ENCODE measurements at places on chromosomes 4 and X.

- no peak for DNase-seq
Observed at GRCh38 chrX:151896734-151897474, 15.8 kb upstream of the MAGEA4 start.

GRCh38 chrX:70452143-70452733, 7.6 kb downstream of the DLG3 start:
- peak; percentile 62 for DNase-seq

DNA sequence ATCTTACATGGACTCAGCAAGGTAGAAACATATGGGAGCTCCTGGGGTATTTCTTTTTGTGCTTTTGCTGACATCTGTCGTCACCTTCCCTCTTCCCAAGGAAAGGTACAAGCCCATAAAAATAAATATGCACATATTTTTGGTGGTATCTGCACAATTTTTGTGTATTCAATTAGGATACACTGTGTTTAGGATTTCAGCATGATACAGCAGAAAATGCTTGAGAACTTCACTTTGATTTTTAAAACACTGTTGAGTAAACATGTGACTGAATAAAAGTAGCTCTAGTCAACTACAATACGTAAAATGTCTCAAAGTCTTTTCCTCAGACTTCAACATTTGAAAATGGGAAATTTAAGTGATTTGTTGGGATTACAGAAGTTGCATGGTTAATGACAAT, 99.4 kb upstream of the SPANXC start:
- no peak for DNase-seq

- DNase-seq: no peak
Observed at GRCh38 chrX:63664083-63664482, 120.9 kb downstream of the ARHGEF9 start.

DNA sequence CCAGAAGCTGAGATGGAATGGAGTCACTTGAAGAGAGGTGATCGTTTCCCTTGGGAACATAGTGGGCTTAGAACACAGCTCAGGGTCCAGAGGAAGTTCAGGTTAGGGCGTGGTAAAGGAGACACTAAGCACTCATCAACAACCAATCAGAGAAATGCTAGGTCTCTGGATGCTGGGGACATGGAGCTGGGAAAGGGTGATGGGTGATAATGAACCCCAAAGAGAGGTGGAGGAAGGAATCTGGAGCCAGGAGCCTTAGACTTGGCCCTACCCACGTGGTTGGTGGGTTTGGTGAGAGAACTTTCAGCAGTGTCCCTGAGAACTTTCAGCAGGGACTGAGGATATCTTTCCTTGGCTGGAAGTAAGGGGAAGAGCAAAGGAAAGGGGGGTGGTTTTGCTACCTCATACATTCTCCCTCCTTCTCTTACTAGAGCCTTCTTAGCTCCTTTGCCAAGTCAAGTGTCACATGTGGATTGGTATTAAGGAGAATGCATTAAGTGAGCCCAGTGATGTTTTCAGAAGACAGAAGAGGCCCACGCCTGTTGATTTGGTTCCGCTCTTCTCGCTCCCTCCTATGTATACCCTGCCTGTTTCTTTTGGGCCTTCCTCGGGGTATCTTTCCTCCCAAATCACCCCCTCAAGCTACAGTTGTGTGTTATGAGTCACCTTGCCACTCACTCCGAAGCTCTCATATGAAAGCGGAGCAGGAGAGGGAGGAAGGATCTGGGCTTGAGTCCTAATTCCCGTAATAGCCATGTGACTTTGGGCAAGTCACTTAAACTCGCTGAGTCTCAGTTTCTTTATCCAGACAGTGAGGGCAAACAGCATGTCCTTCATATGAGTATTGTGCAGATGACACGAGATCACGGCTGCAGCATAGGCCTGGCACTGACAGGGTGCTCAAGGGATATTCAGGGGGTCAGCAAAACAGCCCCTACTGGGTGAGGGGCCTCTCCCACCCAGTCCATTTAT, 63.1 kb downstream of the TSC22D3 start:
- no peak for DNase-seq

DNA sequence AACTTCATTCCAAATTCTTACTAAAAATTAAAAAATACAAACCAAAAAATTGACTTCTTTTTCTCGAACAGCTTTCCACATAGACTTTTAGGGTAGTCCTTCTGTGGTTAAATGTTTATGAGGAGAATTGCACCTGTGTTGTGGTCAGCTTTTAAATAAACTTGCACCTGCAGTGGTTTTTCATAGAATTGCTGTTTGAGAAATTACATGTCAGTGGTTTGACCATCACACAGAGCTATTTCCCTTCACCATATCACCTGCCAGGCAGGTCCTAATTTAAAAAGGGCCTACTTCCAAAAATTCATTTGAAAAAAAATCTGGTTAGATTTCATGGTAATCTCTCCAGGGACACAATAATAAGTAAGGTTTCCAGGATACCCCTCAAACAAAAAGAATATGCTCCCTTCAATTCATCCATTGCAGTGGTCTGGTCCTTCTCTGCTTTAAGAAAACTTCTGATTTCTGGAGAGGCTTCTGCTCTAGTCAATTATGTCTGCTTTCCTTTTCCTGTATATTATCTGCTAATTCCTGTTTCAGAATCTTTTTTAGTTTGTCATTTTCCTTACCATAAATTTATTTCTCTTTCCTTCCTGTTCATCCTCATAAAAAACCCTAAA, 9.8 kb upstream of the UTP3 start:
- no peak for DNase-seq

- DNase-seq: no peak
Observed at GRCh38 chr4:142416121-142416520, 430.0 kb downstream of the INPP4B start.

- peak; percentile 71 for DNase-seq
Observed at GRCh38 chr4:40763228-40763716, 13.5 kb downstream of the NSUN7 start.

GRCh38 chr4:61243962-61244361, 43.8 kb downstream of the ADGRL3 start:
- DNase-seq: no peak

DNA sequence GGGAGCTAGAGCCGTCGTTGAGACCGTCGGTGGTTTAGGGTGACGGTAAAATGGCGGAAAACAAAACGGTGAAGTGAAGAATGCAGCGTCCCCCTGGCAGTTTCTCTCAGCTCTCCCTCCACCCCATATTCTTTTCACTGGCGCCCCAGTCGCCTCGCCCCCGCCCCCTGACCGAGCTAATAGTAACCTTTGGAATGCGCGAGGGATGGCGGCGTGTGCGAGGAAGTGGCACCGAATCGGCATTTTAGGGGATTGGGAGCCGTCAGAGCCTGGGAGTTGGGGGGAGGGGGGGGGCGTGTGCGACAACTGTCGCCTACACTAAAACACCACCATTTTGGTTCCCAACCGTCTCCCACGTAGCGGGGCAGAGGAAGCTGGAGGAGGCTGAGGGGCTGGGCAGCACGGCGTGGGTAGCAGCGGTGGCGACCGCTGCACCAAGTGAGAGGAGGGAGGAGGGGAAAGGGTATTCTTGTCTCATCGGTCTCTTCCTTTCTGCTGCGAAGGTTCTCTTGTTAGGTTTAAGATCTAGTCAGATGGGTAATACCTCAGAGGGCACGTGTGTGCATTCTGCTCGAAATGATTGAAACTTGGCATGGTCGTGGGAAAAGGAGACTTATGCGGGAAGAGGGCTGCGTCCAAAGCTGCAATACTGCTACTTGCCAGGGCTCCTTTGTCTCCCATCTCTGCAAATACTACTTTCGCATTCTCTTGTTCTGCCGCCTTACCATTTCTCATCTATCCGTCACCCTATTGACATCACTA, 840 bp downstream of the ZNF711 start:
- peak; percentile 8 for DNase-seq

GRCh38 chr4:64780664-64781063, 371.4 kb upstream of the TECRL start:
- DNase-seq: no peak

- DNase-seq: no peak
Observed at GRCh38 chrX:132648895-132649294, 160.1 kb upstream of the MBNL3 start.

DNA sequence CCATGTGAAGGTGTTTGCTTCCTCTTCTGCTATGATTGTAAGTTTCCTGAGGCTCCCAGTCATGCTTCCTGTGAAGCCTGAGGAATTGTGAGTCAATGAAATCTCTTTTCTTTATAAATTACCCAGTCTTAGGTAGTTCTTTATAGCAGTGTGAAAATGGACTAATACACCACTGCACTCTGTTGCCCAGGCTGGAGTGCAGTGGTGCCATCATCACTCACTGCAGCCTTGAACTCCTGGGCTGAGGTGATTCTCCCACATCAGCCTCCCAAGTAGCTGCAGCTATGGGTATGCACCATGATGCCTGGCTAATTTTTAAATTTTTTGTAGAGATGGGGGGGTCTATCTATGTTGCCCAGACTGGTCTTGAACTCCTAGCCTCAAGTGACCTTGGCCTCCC, 15.8 kb upstream of the IGFBP7 start:
- DNase-seq: no peak

GRCh38 chr4:185286571-185286970, 77.2 kb downstream of the SNX25 start:
- no peak for DNase-seq

- peak; percentile 78 for DNase-seq
Observed at GRCh38 chr4:127782275-127783025, at the start of gene HSPA4L. HSPA4L (plus strand) TSS chr4:127782322; CDS start chr4:127782551, 229 bp downstream.

- peak; percentile 22 for DNase-seq
Observed at GRCh38 chr4:10160281-10160856, 43.8 kb upstream of the WDR1 start.

GRCh38 chrX:30141966-30142365, 73.4 kb upstream of the MAGEB2 start:
- peak; percentile 6 for DNase-seq

DNA sequence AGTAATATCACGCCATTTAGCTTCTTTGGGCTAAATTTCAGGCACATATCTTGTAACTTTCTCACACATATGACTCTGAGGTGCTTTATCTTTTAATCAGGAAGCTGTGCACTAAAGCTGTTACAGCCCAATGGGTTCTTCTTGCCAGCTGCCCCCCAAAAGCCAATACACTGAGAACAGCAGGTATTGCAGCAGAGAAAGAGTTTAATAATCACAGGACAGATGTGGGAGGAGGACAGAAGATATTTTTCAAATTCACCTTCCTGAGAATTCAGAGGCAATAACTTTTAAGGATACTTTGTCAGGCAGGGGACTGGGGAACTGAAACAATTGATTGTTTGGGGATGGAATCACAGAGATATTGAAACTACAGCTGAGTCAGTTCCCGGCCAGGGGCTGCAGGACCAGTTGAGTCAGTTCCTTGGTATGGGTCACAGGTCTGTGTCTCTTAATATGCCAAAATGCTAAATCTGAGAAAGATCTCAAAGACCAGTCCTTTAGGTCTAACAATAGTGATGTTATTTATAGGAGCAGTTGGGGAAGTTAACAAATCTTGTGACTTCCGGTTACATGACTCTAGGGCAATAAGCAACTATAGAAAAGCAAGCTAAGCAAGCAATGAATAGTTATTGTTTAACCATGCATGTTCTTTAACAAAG, 28.1 kb downstream of the DDIT4L start:
- DNase-seq: no peak

DNA sequence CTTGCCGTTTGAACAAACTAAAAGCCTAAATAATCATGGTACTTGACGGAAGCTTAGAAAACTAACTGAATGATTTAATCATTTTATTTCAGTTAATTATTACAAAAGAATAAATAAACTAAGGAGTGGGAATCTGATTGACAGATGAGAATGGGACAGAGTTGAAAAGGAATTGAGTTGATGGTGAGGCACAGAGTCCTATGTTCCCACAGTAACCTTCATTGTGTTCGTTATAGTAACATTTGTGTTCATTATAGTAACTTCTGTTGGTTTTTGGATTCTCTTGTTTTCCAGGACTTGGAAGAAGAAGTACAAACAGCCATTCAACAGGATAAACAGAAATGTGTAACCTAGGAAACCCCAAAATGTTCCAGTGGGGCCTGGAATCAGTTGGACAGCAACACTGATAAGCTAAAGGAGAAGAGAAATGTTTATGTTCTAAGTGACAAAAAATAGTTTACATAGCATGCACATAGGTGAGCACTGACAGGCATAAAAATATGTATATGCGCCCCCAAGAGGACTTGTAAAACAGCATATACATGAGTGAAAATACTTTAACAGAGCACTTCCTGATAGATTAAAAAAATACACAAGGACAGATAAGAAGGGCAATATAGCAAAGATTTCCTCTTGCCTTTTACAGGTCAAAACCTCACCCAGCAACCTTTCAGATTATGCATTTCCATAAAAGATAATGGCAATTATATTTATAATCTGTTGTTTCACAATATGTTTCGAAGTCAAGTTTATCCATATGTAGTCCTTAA, 218.6 kb upstream of the HTR2C start:
- no peak for DNase-seq

- DNase-seq: no peak
Observed at GRCh38 chrX:41055740-41056139, 29.5 kb upstream of the USP9X start.

DNA sequence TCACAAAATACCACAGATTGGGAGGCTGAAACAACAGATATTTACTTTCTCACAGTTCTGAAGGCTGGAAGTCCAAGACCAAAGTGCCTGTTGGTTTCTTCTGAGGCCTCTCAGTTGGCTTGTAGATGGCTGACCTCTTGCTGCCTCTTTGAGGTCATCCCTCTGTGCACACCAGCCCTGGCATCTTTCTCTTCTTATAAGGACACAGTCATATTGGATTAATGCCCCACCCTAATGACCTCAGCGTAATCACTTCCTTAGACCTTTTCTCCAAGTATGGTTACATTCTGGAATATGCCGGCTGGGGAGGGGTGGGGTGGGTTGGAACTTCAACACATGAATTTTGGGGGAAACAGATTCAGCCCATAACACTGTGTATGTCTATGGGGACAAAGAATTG, 116.2 kb upstream of the LNX1 start:
- no peak for DNase-seq

GRCh38 chr4:95949136-95949765, 109.4 kb downstream of the PDHA2 start:
- no peak for DNase-seq

DNA sequence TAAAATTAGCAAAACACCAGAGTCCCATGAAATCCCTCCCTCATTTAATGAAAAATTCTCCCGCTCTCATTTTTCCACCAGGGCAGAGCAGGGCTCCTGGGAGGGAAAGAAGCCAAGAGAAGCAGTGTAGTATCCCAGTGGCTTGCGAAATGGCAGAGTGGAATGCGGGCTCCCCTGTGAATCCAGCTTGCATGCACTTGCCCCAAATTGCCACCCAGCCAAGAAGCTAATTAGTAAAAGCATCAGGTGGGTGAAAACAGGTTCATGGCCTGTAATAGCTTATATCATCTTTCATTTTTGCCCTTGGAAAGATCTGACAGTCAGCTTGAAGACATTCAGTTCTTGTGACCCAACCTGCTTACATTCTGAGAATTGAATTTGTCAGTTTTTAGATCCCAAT, 10.1 kb downstream of the AMOT start:
- DNase-seq: no peak

GRCh38 chr4:68250151-68250930, 4.8 kb upstream of the TMPRSS11B start:
- DNase-seq: no peak

- no peak for DNase-seq
Observed at GRCh38 chr4:8010618-8011017, 71.0 kb upstream of the AFAP1 start.

- no peak for DNase-seq
Observed at GRCh38 chr4:169963998-169964397, 62.2 kb downstream of the MFAP3L start.
